ENCODE measurements at places on chromosomes 12 and 14. TPM values are rescaled to one million over a fixed set of nuclear protein-coding genes. Genes with fewer than 3 reads are reported as not detected.

DNA sequence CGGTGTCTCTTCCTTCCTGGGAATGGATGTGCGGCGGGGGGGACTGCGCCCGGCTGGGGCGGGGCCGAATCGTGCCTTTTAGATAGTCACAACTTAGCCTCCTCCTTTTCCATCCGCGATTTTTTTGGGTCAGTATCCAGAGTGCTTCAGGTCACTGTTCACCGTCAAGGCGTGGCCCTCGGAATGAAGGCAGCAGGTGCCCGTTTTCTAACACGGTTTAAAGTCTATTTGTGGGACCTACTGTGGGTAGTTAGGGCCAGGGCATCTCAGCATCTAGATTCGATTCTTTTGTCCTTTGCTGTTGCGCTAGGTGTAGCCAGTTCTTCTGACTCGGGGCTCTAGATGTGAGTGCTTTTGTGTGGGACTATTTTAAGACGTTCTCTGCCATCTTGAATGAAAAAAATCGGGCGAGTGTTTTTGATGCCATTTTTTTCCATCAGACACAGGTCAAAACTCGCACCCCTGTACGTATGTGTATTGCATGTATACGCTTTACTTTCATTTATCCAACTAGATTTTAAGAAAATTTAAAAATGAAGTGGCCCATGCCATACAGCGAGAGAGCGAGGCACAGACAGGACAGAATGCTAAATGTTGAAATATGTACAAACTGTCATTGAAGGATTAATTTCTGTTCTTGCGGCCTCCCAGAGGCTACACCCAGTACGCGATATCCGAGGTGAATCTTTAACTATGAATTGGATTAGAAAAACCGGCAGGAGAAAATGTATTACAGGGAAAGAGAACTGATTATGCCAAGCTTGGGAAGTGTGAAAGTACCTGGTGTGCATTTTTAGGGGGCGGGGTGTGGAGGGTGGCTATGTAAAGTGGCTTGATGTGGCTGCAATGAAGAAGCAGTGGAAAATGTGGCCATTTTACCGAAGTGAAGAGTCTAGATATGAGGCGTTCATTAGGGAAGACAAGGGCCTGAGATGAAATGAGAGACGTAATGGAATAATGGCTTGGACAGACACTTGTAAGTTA lies 835 bp downstream of the VEZT start:
- DNase-seq: peak; percentile 30

GRCh38 chr12:94133964-94134795 lies 14.2 kb upstream of the PLXNC1 start:
- no peak for DNase-seq

DNA sequence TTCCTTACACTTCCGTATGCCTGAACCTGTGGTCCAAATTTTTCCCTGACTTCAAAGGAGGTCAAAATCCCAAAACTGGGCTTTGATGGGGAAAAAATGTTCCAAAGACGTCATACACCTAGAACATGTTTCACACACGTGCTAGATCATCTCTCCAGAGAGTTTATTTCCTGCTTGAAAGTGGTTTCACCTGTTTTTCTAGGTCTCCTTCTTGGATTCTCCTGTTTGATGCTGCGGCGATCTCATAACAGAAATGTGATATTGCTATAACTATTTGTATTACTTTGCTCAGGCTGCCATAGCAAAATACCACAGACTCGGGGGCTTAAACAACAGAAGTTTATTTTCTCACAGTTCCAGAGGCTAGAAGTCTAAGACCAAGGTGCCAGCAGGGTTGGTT lies 19.7 kb upstream of the TMCC3 start:
- no peak for DNase-seq

- DNase-seq: no peak
Measured at GRCh38 chr14:100900837-100901390, 2.6 kb downstream of the RTL1 start.

DNA sequence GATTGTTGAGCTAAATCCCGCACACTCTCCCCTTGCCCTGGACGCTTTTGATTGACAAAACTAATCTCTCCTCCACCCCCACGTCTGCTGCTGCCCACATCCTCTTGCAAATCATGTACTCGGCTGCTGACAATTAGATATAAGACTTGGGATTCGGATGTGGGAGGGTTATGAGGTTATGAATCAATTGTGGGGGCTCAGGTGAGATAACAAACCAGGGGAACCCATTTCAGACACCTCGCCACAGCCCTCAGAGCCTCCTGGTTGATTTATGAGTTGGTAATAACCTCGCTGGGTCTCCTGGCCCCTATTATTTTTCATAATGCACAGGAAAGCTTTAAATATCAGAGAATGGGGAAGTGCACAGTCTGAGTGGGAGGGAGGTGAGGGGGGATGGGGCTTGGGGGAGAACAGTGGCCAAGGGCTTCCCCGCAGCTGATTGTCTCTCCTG lies 449.9 kb downstream of the DPF3 start:
- DNase-seq: no peak

DNA sequence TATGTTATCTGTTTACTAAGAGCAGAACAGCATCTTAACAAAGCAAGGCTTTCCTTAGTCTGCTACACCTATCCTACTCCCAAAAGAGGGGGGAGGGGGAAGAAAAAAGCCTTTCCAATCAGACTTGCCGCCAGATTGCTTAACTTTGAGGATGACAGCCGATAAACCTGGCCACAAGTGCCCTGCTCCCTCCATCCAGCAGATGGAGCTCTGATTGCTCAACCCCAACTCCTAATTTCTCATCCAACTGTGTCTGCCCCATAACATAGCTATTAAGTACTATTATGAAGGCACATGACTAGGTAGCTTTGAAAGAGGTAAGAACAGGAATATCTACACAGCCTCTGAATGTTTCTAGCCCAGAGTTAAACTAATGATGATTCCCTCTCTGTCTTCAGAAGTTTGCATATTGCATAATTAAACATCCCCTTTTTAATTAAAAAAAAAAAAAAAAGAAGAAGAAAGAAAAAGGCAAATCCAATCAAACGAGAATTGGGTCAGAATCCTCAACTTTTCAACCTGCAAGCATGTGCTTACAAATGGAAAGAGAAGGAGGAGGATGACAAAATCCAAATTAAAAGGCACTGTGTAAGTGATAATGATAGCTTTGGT lies 247.4 kb downstream of the GALC start:
- no peak for DNase-seq

CD27 gene
- 0.50 TPM for total RNA-seq

DNA sequence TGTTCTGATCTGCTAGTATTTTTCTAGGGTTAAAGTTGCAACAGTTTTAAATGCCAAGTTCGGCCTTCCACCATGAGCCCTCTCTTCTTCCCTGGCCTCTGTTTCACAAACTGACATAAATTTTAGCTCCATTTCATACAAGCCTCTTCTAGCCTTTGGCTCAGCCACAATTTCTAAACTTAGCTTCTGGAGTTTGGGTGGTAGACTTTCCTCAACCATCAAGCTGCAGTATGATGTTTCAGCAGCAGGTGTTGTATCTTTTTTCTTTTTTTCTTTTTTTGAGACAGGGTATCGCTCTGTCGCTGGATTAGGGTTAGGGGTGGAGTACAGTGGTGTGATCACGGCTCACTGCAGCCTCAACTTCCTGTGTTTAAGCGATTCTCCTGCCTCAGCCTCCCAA lies 29.4 kb downstream of the SETD3 start:
- no peak for DNase-seq

HOXC12 gene
- total RNA-seq: not detected

NEDD8 gene
- total RNA-seq: 151 TPM

GRCh38 chr14:102644523-102644922 lies 52.1 kb downstream of the RCOR1 start:
- no peak for DNase-seq

DNA sequence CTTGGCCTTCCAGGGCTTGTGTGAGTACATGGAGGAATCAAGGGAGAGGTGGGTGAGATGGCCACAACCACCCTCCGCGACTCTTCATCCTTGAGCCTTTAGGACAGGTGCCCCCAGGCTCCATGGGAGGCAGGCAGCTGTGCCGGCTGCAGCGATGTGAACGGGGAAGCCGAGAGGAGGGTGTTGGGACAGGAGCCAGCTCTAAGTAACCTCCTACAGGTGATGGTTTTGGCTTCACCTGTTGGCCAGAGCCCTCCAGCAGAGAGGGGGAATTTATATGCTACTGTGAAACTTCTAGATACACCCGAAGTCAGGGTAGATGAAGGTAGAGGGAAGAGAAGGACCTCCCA lies 132.2 kb upstream of the HIF1A start:
- DNase-seq: peak; percentile 25

DNA sequence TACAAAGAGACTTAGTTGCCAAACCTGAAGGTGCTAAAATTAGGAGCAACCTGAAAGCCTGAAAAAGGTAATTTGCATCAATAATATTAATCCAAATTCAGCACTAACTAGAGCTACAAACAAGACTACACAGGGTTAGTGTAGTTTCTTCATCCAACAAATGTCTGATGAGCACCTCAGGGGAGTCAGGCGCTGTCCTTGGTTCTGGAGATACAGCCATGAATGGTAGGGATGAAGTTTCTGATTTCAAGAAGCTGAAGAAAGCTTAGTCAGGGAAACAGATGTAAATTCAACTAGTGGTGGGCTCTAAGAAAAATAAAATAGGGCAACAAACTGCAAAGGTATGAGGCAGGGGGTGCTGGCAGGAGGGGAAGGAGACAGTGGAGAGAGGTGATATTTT lies 266.3 kb downstream of the GLT1D1 start:
- no peak for DNase-seq

DNA sequence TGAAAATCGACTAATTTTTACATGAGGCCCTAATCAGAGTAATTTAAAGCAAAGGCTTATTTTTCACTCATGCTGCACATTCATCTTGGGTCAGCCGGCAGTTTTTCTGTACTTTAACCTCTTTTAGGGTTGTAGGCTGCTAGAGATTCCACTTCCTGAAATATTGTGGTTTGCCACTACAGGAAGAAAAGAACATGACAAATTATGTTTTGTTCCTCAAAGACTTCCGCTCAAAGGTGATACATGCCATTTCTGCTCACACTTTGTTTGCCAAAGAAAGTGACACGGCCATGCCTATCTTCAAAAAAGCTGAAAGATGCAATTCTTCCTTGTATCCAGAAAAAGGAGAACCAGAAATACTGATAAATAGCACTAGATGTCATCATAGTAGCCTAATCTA lies 183.4 kb upstream of the PPFIA2 start:
- DNase-seq: no peak

NKX2-8 gene
- total RNA-seq: not detected

DNA sequence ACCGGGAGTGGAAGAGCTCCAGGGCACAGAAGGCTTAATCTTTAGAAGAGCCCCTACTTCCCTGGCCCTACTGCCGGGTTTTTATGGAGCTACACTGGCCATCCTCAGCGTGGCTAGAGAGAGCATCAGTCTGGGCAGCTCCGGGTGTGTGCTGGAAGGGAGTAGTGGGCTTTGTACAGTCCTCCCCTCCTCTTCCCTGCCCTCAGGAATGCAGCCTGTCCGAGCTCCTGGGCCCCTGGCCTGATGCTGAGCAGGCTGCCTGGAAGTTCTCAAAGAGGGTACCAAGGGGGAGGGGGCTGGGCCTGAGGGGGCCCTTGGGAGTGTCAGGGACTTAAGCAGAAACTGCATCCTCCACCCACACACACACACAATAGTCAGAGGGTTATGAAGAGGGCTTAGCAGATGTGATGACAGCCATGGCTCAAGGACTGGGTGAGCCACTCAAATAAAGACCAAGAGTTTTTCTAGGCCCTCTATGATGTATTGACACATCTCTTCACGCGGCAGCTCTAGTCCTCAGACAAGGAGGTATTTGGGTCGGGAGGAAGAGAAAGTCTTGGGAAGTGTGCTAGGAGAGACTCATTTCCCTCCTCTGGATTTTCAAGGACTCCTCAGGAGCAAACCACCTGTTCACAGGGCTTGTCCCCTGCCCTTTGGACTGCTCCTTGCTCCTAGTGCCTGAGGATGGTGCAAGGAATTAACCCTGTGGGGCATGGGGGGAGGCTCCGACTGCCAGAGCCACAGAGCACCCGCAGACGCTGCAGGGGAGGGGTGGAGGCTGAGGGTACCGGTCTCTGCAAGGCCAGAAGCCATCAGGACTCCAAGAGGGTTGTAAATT lies 16.5 kb upstream of the FIGNL2 start:
- no peak for DNase-seq

MAP3K9 gene
- total RNA-seq: 0.56 TPM

DNA sequence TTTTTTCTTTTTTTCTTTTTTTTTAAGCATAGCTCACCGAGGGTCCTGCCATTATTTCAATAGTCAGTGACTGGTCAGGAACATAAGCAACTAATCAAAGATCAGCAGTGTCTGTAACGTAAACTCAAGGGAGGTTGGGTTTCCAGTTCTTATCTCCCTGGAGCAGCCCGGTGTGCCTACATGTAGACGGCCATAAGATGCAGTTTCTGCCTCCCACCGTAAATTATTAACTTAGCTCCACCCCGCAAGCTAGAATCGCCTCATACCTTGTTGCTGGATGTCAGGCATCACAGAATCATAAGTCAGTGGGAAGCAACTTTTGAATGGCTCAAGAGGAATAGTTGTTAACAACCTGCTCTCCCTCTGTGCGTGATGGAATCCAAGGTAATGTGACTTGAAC lies at the start of gene MYO1H:
MYO1H (plus strand) TSS at position 312 of the 400 bp plus-strand sequence; CDS start at position 373, 61 bp downstream.
- no peak for DNase-seq

GRCh38 chr14:96001866-96002497 lies 37.2 kb upstream of the C14orf132 start:
- DNase-seq: no peak

DNA sequence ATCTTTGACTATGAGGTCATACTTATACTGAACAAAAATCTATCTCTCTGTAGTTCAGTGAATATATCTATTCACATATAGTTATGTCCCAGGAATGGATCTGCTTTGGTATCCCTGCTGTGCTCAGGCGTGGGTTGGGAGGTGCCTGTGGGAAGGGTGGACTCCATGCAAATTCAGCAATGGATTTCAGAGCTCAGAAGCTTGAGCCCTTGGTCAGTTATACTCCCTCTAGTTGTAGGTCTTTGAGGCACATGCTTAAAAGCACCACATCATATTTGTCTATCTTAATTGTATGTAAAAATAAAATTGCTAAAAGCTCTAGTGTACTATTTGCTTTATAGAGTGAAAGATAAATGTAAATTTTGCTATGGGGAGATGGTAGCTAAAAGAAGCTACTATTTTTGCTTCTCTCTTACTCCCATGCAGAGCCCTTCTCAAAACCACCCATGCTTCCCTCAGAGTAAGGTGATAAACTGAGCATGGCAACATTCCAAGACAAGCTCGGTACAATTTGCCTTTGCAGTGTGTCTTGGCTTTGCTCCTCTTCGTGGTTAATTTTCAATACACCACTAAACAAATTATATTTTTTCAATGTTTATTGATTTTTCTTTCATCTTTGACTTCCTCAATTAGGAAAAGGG lies 54.9 kb downstream of the SLC16A7 start:
- DNase-seq: no peak

DNA sequence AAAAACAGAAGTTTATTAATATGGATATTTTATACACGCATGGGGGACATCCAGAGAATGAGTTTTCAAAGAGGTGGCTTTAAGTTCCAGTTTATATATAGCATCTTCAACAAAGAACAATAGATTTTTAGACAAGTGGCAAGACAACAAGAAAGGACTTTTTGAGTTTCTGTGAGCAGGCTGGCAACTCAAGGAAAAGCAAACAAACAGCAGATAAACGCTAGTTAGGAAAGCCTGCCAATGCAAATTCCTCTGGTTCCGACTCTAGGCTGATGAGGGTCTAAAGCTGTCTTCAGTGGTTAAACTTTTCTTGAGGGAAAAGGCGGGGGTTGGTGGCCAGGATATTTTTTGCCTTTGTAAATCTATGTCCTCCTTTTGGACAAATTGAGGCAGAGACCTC lies 78.4 kb upstream of the EEA1 start:
- no peak for DNase-seq

- no peak for DNase-seq
Measured at GRCh38 chr12:106138633-106139421, at the start of gene NUAK1. TSS of gene NUAK1 (minus strand) at chr12:106138954. CDS start at chr12:106138653, 301 bp downstream.

CLEC2A gene
- not detected for total RNA-seq

GRCh38 chr14:44653641-44654040 lies 146.6 kb upstream of the FSCB start:
- DNase-seq: no peak

- DNase-seq: no peak
Measured at GRCh38 chr12:108850854-108851573, 6.4 kb downstream of the SSH1 start.

Data from omental fat pad (tissue), 4 donors.